ENCODE measurements at places on chromosomes 4 and X.

DNA sequence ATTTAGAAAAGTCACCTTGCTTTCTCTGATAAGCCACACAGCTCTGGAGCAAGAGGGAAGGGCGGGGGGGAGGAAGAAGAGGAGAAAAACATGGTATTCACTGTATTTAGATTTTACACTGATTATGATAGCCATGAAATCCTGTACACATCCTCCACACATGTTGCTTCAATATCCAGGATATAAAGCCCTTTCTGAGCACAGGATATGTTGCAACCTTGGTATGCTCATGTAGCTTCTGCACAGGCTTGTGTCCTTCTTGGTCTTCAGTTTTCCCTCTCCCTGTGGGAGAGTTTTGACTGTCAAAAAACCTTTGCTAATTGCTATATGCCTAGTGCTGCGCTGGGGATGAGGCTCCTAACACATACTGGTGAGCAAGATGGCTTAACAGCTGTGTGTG is 61.9 kb upstream of the DAPP1 start:
- DNase-seq: no peak

GRCh38 chrX:7188672-7189071 is 40.7 kb upstream of the PUDP start:
- no peak for DNase-seq

DNA sequence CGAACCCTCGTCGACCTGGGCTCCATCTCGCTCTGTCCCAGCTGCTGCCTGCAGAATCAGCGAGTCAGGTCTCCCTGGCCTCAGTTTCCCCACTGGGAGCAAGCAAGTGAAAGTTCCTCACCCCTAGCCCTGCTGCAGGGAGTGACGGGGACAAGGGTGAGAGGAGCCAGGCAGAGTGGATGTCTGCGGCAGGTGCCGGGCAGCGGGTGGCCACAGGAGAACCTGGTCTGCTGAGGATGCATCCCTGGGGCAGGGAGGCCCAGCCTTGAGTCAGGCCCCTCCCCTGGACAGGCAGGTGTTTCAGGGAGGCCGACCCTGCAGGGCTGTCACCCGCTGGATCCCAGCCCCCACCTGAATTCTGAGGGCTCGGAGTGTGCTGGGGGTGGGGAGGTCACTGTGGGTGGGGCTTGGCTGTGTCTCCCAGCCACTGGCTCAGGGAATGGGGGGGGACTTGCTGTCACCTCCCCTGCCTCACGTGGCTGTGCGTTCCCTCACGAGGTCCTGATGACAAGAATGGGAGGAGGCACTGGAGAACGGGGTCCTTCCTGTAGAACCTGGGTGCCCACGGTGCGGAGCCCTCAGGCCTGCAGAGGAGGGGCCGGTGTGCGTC is 33.2 kb downstream of the LRPAP1 start:
- peak; percentile 69 for DNase-seq

GRCh38 chr4:1753294-1753696 is 32.0 kb downstream of the TACC3 start:
- no peak for DNase-seq

GRCh38 chrX:17007134-17007768 is 60.8 kb downstream of the REPS2 start:
- no peak for DNase-seq

GRCh38 chr4:84032372-84032771 is 466.7 kb downstream of the NKX6-1 start:
- no peak for DNase-seq

DNA sequence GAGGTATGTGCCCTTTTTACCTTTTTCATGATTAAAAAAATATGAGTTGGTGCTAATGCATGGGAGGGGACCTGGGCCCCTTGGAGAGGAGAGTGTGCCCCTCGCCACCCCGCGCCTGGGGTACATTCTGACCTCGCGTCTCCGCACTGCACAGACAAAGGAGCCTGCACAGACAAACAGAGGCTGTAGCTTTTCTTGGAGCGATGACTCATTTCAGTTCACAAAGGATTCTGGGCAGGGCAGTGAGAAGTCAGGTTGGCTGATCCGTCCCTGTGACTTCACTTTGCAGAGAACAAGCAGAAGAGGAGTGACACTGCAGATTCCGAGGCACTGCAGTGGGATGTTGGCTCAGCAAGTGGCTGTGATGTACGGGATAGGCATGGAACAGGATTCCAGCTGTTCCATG is 82.9 kb downstream of the STOX2 start:
- peak; percentile 88 for DNase-seq

DNA sequence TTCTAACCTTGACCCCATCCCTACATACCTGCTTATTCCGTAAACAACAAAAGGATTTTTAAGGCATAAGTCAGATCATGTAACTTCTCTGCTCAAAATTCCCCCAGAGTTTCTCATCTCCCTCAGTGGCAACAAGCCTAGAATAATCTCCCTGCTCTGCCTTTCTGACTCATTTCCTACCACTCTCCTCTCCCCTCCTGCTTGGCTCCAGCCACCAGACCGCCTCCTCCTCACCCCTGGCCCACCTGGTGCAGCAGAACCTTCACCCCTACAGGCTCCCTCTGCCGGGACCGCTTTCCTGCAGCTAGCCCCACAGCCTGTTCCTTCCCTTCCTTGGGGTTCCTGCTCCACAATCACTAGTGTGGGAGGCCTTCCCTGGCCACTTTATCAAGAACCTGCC is 32.1 kb downstream of the TSPAN5 start:
- DNase-seq: no peak

DNA sequence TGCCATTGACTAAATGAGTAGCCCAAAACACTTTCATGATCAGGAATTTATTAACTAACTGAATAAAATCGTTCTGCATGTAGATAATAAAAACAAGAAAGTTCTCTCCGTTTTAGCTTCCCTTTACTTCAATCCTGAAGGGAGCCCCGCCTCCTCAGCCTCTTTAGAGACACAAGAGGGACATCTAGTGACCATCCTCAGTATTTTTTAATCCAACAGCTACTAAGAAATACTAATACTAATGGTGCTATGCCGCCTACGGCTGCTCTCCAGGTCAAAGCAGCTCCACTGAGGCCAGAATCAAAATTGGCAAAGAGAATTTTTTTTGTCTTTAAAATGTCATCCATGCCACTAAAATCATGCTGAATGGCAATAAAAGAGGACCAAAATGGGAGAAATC is 3.2 kb upstream of the PCDH19 start:
- DNase-seq: peak; percentile 16

GRCh38 chrX:17042037-17042436 is 95.6 kb downstream of the REPS2 start:
- no peak for DNase-seq

GRCh38 chr4:82124365-82124764 is 249.4 kb downstream of the HNRNPD start:
- DNase-seq: no peak

- no peak for DNase-seq
Observed at GRCh38 chr4:53592686-53593501, 1.6 kb upstream of the LNX1 start.

DNA sequence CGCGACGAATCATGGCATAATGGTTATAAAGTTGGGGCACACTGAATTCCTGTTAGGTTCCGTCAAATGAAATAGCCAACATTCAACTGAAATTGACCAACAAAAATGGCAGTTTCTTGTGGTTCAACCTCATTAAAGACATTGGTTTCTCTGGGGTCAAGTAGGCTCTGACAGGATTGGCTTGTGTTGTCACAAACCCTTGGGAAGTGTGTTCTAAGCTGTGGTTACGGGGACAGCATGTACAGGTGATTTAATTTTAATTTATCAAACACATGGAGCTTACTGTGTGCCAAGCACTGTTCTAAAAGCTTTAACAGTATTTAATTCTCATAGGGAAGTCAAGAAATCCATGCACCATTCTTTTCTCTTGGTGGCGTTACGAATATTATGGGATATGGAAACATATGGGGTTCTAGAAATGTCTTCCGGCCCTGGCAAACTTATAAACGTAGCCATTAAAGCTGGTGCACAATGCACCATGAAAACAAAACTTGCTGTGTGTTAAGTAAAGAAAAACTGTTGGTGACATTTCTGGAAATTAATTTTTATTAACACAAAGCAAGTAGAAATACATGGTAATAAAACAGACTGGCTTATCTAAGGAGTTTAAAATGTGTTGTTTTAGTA is 891 bp downstream of the XK start:
- DNase-seq: no peak

DNA sequence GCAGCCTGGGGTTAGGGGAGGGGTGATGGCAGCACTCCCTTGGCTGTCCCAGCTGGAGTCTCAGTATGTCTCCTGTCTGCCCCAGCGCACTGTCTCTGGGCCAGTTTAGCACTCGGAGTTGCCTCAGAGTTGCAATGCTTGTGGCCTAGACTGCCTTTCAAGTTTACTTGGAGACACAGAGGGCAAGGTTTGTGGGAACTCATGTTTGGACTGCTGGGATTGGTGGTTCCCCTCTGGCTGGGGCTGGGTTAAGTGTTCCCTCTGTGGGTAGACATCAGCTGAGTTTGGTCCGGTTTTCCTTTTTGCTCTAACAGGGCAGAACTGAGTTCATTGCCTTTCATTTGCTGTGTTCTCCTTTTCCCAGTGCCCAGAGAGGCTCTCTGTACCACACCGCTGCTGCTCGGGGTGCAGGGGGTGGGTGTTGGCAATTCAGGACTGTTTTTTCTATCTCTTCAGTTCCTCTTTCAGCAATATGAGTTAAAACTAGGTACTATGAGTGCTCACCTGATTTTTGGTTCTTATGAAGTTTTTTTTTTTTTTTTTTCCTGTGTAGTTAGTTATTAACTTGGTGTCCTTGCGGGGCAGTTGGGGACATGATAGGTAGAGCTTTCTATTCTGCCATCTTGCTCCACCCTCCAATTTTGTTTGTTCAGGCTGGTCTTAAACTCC is 17.2 kb downstream of the RAB33B start:
- DNase-seq: no peak

DNA sequence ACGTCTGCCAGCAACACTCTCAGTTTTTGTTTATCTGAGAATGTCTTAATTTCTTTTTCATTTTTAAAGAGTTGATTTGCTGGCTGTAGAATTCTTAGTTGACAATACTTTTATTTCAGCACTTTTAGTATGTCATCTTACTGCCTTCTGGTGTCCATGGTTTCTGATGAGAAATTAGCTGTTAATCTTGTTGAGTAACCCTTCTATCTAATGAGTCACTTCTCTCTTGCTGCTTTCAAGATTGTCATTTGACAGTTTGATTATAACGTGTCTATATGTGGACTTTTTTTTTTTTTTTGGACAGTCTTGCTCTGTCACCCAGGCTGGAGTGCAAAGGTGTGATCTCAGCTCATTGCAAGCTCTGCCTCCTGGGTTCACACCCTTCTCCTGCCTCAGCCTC is 24.0 kb upstream of the TMEM255A start:
- no peak for DNase-seq

DNA sequence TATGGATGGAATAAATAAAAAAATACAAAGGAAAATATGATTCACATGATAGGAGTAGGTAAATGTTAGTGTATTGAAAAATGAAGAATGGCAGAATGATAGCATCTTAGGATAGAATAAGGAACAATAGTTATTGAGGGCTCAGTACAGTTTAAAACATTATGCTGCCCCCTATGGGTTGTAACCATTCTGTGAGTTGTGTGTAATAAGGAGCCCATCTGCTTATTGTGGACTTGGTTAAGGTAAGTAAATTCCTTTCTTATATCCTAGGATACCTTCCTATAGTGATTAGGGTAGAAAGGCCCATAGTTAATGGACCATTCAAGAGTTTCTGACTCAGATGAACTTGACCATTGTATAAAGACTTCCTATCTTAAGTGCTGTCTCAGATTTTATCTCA is 195.8 kb downstream of the PDHA2 start:
- peak; percentile 66 for DNase-seq

DNA sequence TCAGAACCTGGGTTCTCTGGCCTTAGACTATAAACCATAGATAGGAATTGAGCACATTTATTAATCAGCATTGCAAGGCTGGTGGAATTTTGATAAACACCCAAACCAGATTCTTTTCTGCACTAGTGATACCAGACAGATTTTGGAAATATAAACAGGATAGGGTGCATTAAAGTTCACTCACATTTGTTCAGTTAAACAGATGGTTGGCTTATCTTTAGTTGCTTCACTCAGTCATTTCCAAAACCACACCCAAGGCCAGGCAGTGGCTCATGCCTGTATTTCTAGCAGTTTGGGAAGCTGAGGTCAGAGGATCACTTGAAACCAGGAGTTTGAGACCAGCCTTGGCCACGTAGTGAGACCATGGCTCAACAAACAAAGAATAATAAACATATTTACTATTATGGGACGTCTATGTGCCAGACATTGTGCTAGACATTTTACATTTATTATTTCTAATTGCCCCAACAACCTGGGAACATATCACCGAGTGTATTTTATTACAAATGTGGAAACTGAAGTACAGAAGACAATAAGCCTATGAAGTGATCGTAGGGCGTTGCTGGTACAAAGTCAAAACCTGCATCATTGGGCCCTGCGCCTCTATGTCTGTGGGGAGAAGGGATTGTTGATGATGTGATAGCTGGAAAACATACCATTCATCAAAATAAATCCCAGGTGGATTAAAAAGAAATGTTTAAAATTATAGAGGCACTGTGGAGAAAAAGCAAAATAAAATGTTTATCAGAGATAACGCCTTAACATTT is 15.0 kb downstream of the ADD1 start:
- DNase-seq: no peak

DNA sequence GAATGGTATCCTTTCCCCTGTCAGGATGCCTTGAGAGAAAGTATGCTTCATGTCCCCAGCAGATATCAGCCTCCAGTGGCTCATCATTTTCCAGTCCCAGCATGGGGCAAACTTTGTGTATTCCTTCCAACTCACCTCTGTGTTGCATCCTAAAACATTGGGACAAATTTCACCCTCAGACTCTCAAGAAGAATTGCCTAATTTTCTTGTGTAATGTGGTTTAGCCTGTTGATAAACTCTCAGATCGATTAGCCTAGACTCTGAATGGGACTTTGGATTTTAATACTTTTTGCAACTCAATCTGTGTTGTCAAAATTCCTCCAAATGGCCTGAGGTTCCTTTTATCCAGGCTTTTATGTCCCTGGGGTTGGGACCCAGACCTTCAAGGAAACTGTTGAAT is 805.3 kb downstream of the C4orf33 start:
- no peak for DNase-seq

GRCh38 chr4:80409809-80410208 is 74.3 kb downstream of the CFAP299 start:
- DNase-seq: no peak

DNA sequence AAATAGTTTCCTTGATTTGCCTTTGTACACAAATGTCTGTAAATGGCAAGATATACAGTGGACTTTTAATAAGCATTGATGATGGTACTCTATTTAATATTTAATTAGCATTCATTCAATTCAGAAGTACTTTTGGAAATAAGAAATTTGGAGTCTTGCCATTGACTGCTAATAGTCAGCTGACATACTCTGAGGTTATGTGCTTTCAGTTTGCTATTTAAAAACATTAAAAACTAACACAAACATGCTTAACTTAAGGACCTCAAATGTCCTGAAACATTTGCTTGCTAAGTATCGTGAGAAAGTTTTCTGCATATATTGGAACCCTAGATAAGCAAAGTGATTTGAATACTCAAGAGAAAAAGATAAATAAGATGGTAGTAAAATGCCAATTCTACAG is 64.6 kb downstream of the REELD1 start:
- no peak for DNase-seq

GRCh38 chrX:21479695-21480270 is 105.6 kb downstream of the CNKSR2 start:
- DNase-seq: peak; percentile 6

- DNase-seq: no peak
Observed at GRCh38 chr4:174427571-174428140, 94.6 kb downstream of the HPGD start.
